Ecto neural progenitor cell (in vitro differentiated cells): ENCODE measurements at places on chromosomes 7 and 10.

- DNase-seq: no peak
These were observed 39.5 kb upstream of the PPP1R17 start for GRCh38 chr7:31647511-31647910.

DNA sequence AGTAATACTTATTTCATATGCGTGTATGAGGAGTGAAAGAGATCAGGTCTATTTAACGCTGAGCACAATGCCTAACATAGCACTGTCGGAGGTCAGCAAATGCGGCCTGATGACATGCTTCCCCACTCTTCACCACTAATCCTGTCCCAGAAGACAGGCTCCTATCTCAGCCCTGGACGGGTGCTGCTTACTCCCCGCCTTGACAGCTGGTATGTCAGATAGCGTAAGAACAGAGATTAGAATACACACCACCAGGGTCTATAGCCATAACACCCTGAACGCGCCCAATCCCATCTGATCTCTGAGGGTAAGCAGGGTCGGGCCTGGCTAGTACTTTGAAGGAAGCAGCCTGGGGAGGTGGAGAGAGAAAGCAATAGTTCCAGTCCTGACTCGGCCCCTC is 32.3 kb upstream of the TM9SF3 start:
- no peak for DNase-seq

GRCh38 chr10:127426746-127427145 is 122.4 kb upstream of the NPS start:
- DNase-seq: no peak

DNA sequence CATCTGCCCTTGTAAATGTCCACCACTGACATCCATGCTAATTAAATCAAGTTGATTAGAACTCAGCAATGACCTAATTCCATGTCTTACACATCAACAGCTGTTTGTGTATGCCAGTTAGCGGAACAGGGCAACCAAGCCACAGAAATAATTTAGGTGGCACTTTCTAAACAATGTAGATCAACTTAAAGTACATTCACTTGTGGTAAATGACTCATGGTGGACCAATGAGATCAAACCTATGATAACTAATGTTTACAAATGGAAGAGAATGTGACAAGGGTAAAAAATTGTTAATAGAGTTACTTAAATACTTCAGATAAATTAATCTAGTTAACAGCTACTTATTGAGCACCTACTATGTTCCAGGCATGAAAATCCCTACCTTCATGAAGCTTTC is 63.1 kb upstream of the ICA1 start:
- DNase-seq: no peak

DNA sequence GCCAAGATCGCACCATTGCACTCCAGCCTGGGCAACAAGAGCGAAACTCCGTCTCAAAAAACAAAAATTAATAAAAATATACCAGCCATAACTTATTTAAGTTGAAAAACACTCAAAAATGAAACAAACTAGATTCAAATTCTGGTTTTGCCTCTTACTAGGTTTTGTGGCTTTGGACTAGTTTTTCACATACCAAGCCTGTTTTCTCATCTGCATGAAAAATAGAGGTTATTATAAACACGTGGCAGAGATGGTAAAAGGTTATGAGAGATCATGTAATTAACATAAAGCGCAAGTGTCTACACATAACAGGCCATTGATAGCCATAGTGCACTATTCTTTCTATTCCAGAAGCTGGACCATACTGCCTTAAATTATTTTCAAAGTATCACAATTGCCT is 35.5 kb upstream of the CABCOCO1 start:
- DNase-seq: no peak

DNA sequence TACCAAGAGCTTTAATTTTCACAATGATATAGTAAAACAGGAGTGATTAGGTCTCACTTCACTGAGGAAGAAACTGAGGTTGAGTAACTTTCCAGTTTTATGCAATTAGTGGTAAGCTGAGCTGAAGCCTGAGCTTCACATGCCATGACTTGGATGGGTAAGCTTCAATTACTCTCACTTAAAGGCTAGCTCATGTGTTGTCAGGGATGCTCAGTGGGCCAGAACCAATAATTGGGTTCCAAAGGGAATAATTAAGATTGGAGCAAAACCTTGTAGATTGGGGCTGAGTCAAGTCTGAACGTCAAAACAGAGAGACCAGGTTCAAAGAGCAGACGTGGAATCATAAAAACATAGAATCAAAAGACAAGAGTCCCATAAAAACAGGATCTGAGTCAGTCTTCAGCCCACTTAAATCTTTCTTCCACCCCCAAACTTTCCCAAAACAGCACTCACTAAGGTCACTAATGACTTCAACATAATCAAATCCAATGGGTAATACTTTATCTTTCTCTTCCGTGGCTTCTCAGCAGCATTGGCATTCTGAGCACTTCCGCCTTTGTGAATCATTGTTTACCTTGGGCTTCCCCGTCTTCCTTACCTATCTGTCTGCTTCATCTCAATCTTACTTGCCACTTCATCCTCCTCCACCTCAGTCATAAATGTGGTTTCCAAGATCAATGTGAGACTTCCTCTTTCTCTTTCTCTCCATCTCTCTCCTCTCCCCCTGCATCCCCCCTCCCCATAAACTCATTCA is 23.0 kb upstream of the EGFR start:
- no peak for DNase-seq

GRCh38 chr10:118662228-118663035 is 67.0 kb upstream of the PRLHR start:
- DNase-seq: no peak

GRCh38 chr7:122896509-122896908 is 10.2 kb upstream of the CADPS2 start:
- DNase-seq: no peak

DNA sequence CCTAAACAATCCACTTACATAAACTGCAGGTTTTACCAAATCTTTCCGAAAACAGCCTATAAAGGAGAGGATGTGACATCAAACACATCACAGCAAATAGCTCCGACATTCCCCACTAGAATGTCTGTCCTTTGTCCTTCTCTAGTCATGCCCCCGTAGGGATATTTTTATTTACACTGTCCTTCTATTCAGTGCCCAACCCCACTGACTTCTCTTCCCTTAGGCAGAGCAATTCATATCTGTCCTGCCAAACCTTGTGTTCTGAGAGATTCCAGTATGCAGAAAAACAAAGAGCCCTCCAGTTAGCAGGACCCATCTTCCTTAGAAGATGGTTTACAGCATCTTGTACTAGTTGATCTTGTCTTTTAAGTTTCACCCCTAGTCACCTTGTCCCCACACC is 5.4 kb upstream of the GLI3 start:
- DNase-seq: no peak

DNA sequence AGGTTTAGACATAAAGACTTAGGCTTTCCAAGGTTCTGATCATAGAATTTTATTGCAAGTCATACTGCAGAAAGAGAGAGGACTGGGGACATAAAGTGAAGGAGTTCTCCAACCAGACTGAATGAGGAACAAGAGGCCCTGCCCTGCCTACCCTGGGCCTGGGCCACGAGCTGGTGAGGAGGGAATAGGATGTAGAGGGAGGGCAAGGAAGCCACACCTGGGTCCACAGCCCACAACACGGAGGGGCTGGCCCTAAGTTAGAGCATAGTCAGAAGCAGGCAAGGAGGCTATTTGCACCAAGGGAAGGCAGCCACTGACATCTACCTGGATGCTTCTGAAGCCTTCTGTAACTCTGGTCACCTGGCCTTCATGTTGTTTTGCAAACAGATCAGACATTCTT is 82.2 kb upstream of the CXCL12 start:
- no peak for DNase-seq

- DNase-seq: no peak
These were observed 69.4 kb downstream of the SAMD9 start for GRCh38 chr7:93048136-93048930.

- DNase-seq: no peak
These were observed 87.2 kb upstream of the KIF5B start for GRCh38 chr10:32143302-32143847.

GRCh38 chr7:12726908-12727307 is 39.5 kb downstream of the ARL4A start:
- DNase-seq: no peak
